ENCODE measurements at places on chromosomes 2 and 18. TPM values are rescaled to one million over a fixed set of nuclear protein-coding genes. Genes with fewer than 3 reads are reported as not detected.

The AGXT gene
- not detected for total RNA-seq

The ANO7 gene
- total RNA-seq, result 6.5 TPM

The GAL3ST2 gene
- 0.27 TPM for total RNA-seq

- DNase-seq, result no peak
Measured at GRCh38 chr2:61421611-61422010, 49.3 kb downstream of the USP34 start.

DNA sequence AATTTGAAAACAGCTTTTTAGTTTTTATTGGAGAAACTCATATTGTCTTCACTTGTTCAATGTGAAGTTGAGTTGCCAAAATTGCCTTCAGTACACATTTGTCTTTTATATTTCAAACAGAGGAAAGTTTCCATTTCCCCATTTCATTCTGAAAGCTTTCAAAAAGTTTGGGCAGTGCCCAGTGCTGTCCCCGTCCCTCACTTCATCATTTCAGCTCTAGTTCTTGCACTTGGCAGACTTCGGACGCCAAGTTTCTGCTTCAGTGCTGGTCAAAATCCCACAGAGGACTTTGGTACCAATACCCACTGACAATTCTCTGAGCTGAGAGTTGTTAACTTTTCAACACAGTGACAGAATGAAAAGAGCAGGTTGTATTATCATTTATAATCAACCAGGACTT, 43.4 kb upstream of the AQP4 start:
- DNase-seq, result no peak

Data from ovary (tissue), 10 donors.